ENCODE measurements at places on chromosomes 4 and X.

DNA sequence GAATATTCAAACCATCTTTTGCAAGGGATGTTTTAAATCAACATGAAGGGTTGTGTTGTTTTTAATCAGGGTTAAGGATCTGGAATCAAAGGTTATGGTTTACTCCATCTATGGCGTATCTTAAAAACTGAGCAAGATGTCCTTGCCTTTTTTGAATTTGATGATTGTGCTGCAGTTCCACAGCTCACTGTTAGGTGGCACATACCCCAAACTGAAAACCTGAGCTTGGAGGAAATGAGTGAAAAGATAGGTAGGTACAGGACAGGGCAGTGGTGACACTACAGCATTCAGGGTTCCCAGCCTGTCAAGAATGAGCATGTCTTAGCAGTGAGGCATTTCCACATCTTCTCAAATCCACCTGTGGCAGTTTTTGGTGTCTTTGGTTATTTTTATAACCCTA lies 13.1 kb upstream of the EOLA1 start:
- no peak for DNase-seq

DNA sequence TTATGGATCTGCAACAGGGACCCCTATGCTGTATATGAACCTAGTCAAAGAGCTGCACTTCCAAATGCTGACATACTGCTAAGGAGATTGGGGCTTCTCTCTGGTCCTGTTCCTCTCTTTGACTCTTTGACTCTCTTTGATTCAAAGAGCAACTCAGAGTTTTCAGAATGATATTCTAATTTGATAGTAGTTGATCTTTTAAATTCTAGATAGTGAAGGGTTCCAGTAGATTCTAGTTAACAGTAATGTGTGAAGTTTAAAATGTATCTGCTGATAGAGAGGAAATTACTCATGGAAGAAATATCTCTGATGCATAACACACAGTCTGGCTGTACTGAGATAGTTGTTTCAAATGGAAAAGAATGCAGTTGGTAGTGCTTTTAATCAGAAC lies 239.1 kb downstream of the RASL11B start:
- no peak for DNase-seq

GRCh38 chr4:174397366-174398155 lies 113.8 kb downstream of the CEP44 start:
- DNase-seq: no peak

DNA sequence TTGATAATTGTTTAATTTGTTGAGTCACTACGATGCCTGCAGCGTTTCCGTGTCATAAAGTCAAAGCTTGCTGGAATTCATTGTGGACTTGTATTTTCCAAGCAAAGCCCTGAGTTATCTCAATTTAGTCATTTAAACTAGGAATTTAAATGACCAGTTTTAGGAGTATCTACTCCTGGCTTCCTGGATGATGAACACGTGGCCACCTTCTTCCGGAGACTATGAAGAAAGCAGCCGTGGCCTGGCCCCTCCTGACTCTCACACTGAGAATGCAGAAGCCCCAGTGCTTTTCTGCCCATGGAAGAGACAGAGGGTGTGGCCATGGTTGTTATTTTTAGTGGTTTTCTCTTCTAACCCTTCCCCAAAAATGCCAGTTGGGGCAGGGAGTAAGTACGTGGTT lies 250.7 kb upstream of the GATB start:
- DNase-seq: no peak

GRCh38 chrX:134377537-134377936 lies 82.4 kb upstream of the HPRT1 start:
- DNase-seq: no peak

DNA sequence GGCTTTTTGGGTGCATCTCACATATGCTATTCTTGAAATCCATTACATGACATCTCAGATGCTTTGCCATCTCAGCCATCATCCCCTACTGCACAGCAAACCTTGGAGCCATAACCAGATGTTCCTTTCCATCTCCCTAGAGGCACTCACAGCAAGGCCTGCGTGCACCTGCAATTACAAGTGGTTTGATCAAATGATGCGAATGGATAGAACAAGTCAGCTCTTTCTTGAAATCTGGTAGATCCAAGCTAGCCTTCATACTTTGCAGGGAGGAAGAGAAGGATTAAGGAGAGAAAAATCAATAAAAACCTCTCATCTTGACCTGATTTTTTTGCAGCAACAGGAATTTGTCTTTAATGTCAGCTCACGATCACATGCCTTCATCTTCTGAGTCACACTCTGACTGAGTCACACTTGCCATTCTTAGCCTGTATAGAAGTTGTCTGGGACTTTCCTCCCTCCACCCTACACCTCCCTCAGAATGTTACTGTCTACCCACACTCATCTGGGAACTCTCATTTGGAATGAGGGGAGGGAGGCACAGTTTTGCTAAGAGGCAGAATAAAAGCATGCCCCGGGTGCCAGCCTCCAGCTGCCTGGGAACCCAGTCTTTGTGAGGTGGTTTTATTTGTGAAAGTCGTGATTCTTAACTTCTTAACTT lies 11.9 kb upstream of the TRIML1 start:
- DNase-seq: no peak

- no peak for DNase-seq
These were observed 19.0 kb downstream of the SMS start for GRCh38 chrX:21959362-21960051.

- DNase-seq: peak; percentile 60
These were observed 551.4 kb downstream of the IQCM start for GRCh38 chr4:149264093-149264733.

GRCh38 chrX:25810202-25810601 lies 327.9 kb upstream of the MAGEB18 start:
- no peak for DNase-seq

All from NCI-H1417 (cell line).